Activated CD4-positive, CD25-positive, alpha-beta regulatory T cell treated with anti-CD3 and anti-CD28 coated beads, Interleukin-2, amount 50 U/mL, for 16 hours (primary cell): ENCODE measurements at places on chromosomes 1 and 21.

DNA sequence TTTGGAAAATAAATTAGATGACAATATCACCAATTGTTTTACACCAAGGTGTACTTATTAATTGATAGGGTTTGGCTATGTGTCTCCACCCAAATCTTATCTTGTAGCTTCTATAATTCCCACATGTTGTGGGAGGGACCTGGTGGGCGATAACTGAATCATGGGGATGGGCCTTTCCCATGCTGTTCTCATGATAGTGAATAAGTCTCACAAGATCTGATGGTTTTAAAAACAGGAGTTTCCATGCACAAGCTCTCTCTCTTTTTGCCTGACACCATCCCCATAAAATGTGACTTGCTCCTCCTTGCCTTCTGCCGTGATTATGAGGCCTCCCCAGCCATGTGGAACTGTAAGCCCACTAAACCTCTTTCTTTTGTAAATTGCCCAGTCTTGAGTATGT is 131.0 kb upstream of the LMO4 start:
- no peak for DNase-seq

DNA sequence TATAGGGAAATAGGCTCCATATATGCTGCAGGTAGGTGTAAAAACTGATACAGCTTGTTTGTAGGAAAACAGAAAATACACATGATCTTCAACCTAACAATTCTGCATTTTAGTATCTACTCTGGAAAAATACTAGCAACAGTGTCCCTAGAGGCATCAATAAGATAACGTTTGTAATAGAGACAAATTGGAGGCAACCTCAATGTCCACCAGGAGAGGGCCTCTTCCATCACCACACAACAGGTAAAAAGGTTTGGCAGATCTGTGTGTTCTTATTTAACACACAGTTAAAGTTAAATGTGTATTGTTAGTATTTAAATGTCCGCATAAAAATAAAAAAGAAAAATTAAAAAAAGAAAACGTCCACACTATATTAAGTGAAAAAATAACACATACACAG is 5.4 kb downstream of the EIF2D start:
- no peak for DNase-seq

- no peak for DNase-seq
Observed at GRCh38 chr1:36349241-36349671, 25.8 kb upstream of the EVA1B start.

DNA sequence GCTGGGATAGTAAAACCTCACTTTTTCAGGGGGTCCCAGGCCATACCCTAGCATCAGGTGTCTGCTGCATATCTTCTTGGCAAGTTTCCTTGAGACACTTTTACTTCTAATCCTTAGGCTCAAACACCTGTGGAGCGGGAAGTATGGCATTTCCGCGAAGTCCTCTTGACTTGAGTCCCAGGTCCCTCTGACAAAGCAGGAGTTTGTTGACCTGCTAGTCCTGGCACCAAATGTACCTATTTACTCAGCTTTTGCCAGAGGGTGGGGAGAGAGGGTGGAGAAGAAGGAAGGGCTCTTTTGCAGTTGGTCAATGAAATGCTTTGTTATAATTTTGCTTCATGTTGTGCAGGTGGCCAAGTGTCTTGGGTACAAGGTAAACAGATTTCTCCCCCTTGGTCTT is 59.7 kb downstream of the CLIC6 start:
- no peak for DNase-seq

GRCh38 chr1:215819114-215819513 is 252.0 kb downstream of the KCTD3 start:
- no peak for DNase-seq

DNA sequence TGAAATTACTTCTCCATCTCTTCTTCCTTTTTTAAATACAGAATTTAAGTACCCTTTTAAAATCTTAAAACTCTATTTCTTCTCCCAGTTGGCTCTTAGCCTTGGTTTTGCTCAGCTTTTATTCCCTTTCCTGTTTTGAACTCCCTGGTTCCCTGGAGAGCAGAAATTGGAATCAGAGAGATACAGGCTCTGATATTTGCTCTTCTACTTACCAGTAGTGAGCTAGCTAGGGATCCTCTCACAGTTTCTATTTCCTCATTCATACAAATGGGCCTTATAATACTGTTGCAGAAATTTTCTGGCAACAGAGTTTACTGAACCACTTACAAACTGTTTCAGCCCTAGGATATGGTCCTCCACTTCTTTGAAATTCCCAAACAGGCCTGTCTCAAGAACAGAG is 606.3 kb downstream of the NUF2 start:
- no peak for DNase-seq

DNA sequence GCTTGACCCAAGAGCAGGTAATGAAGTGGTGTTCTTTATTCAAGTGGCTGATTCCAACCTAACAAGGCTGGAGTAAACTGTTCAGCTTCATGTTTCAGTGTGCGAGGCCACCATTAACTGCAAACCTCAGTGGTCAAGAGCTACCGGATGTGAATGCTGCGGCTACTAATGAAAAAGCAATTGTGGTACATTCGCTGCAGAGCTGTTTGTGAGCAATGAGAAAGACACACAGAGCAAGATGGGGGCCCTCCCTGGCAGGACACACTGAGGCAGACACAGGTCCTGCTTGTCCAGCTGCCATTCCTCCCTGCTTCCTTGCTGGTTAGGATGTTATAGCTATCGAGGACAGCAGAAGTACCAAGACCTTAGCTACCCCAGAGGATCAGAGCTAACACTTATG is 26.1 kb downstream of the SYF2 start:
- DNase-seq = no peak

- DNase-seq = no peak
Observed at GRCh38 chr1:6271554-6271953, 10.7 kb upstream of the GPR153 start.

DNA sequence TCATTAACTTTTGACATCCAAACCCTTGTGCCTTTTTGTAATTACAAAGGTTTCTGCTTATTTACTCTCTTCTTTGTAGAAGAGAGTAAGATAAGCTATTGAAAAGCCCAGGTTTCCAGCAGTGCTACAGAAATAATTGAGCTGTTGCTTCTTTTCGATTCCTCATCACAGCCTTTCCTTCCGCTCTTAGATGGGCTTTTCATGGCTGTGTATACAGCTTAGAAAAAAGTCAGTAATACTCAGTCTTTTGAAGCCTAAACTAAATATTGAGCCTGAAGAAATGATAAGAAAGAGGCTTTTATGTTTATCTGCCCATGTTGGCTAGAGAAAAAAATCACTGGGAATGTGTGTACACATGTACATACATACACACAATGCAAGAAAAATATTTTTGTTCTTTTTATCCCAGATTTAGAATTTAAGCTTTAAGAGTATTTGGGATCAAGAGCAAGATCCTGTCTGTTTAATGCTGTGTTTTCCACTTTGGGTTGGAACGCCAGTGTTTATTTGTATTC is 172.4 kb downstream of the VPS13D start:
- DNase-seq = no peak
